IPS DF 6.9 (cell line): ENCODE measurements at places on chromosomes 5 and 9.

GRCh38 chr9:38047301-38048251, 21.5 kb downstream of the SHB start:
- peak; percentile 76 for DNase-seq

- DNase-seq = no peak
Observed at GRCh38 chr9:136326061-136326760, 1.1 kb upstream of the GPSM1 start.

DNA sequence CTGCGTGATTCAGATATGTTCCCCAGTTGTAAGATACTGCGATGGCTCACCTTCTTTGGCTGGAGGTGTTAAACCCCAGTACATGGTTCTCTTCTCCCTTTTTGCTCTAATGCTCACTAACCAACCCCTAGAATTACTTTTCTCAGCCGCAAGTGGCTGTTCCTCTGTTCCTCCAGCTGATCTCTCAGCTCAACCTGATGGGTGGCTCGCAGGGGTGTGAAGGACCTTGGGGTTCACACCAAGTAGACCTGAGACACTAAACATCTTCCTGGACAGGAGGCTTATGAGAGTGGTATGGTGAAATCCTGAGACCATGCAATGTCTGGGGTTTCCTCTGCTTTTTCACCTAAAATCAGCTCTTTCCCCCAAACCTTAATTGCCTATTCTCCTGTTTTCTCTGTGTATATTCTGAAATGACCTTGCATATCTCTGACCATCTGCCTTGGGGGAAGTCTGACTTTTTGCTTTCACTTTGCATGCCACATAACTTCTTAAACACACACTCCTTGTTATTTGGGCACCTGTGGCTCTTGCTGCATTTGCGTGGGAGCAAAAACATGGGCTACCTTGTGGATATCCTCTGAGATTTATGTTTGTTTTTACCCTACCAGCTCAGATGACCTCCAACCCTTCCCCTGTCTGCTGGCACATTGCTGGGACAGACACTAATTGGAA, 15.9 kb upstream of the IFNA14 start:
- DNase-seq = no peak

DNA sequence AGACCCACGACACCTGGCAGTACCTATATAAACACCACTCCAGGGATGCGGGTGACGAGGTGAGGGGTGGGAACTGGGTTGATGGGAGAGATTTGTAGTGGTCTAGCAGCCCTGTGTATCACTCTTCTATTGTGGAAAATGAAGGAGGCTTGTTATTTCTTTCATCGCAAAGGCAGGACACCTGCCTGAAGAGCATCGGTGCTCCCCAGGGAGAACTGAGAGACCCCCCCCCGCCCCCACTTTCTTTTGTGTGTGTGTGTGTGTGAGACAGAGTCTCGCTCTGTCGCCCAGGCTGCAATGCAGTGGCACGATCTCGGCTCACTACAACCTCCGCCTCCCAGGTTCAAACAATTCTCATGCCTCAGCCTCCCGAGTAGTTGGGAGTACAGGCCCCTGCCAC, 8.3 kb upstream of the WDR5 start:
- DNase-seq = no peak

- DNase-seq = no peak
Observed at GRCh38 chr5:112142769-112143270, 276.3 kb downstream of the EPB41L4A start.

DNA sequence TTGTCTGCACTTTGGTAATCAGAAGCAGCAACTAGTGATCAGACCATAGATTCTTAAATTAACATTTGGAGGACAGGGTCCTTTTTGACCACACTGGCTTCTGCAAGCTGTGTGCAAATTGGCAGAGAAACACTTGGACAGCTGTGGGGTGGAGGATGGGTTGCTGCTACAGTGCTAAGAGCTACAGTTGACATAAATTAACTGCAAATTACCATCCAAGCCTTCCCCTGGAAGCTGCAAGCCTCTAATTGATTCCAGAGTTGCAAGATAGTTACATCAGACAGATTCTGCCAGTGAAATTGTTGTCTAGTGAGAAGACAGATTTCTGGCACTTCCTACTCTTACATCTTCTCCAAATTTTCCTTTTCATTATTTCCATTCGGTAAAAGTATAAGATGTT, 517.7 kb downstream of the DIRAS2 start:
- no peak for DNase-seq

DNA sequence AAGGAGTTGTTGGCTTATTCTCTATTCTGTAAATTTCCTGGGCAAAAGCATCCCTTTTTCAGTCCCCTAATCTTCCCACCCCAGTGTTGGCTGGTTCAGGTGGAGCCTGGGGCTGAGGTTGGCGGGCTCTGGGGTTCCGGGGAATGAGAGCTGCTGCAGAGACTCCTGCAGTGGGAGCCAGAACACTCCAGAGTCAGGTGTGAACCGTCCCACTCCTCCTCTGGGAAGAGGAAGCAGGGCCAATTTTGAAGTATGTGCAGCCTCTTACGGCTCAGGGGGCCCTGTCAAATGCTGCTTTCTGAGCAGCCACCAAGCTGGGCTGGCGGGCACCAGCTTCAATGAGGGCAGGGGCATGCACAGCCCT, 42.8 kb downstream of the JADE2 start:
- no peak for DNase-seq

DNA sequence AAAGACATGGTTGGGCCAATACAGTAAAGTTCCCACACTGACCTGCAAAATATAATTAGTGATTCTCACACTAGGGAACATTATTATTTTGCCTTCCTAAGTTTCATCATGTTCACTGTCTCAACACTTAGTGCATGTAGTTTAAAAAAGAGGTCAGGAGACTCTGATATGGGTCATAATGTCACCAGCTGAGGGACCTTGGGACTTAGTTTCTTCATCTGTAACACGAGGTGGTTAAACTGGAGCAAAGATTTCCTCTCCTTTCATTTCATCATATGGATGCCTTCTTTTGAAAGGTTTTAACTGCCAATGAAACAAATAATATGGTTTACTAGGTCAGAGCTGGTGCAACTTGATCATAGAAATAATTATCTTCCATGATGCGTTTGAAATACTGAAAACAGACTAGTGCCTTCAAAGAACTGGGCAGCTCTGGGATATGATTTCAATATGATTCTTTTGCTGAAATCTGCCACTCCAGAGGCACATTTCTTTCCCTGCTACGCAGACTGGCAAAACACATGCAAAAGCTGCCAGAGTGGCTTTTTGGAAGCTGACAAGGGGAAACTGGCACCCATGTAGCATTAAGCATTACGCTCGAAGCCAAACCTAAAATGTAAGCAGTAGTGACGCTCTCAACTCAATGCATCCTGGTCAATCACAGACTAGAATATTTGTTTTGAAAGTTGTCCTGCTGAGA, 20.8 kb downstream of the RETREG1 start:
- DNase-seq = no peak

- no peak for DNase-seq
Observed at GRCh38 chr5:81665795-81666194, 85.1 kb downstream of the SSBP2 start.

GRCh38 chr9:112599732-112600131, 113.1 kb downstream of the KIAA1958 start:
- DNase-seq = no peak

- no peak for DNase-seq
Observed at GRCh38 chr5:149002761-149003689, 59.8 kb downstream of the SH3TC2 start.

- no peak for DNase-seq
Observed at GRCh38 chr9:113651896-113652295, 188.4 kb downstream of the RGS3 start.

GRCh38 chr5:68140763-68141162, 74.8 kb upstream of the PIK3R1 start:
- no peak for DNase-seq

GRCh38 chr9:108416324-108416723, 439.5 kb downstream of the ACTL7B start:
- DNase-seq = no peak

GRCh38 chr9:75117564-75117963, 29.2 kb downstream of the OSTF1 start:
- no peak for DNase-seq

DNA sequence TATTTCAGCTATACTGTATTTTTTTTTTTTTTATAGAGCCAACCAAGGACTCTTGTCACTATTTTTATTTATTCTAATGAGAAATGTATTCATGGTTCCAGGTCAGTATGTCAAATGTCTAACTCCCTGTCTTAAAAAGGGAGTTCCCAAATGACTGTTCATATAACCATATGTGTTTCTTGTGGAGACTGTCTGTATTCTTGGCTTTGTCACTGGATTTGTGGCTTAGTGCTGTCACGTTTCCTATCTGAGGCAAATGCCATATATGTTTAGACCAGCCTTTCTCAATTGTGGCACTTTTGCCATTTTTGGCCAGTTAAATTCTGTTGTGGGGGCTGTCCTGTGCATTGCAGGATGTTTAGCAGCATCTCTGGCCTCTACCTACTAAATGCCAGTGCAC, 3.1 kb downstream of the GCNT1 start:
- no peak for DNase-seq

- no peak for DNase-seq
Observed at GRCh38 chr9:129166623-129167557, 11.2 kb downstream of the IER5L start.

GRCh38 chr5:36200513-36200912, 41.2 kb downstream of the NADK2 start:
- DNase-seq = no peak

GRCh38 chr9:37528652-37529471, 43.1 kb downstream of the POLR1E start:
- no peak for DNase-seq

GRCh38 chr9:35907711-35908503, 1.4 kb upstream of the SPAAR start:
- DNase-seq = peak; percentile 61

DNA sequence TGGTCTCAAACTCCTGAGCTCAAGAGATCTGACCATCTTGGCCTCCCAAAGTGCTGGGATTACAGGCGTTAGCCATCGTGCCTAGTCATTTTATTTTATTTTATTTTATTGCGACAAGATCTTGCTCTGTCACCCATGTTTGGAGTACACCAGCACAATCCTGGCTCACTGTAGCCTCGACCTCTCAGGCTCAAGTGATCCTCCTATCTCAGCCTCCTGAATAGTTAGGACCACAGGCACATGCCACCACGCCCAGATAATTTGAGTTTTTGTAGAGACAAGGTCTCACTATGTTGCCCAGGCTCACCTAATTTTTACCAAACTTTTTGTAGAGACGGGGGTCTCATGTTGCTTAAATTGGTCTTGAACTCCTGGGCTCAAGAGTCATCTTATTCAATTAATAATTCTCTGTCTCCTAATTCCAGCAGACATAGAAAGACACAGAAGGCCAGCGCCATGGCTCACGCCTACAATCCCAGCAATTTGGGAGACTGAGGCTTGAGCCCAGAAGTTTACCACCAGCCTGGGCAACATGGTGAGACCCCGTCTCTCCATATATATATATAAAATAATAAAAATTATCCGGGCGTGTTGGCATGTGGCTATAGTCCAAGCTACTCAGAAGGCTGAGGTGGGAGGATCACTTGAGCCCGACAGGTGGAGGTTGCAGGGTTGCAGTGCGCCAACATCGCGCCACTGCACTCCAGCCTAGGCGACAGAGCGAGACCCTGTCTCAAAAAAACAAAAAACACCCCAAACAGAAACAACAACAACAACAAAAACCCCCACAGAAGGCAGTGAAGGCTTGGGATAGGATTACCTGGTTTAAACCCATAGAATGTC, 1.0 kb upstream of the UBAP1 start:
- no peak for DNase-seq

- DNase-seq = no peak
Observed at GRCh38 chr5:145830594-145830993, 4.5 kb downstream of the PRELID2 start.

DNA sequence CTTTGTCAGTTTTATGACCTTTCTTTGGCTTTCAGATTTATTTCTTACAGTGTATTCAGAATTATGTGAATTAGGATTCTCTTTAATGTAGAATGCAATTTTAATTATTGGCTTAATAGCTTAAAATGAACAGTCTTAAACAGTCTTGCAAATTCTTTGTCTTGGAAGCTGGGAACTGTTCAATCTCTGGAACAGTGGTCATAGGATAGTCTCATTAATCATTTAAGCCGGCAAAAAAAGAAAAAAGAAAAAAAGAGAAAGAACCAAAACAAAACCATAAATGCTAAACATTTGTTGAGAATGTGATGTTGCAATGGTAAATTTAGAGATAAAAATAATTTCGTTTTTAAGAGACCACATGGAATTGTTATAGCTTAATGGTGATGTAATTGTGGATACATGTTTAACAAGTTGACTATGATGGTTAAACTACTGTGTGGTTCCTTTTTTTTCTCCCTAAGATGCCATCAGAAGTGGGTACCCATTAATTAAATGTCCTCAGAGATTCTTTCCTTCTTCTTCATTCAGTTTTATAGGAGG, 61.6 kb downstream of the NNT start:
- DNase-seq = no peak

- no peak for DNase-seq
Observed at GRCh38 chr9:132487351-132487791, 77.4 kb downstream of the CFAP77 start.

DNA sequence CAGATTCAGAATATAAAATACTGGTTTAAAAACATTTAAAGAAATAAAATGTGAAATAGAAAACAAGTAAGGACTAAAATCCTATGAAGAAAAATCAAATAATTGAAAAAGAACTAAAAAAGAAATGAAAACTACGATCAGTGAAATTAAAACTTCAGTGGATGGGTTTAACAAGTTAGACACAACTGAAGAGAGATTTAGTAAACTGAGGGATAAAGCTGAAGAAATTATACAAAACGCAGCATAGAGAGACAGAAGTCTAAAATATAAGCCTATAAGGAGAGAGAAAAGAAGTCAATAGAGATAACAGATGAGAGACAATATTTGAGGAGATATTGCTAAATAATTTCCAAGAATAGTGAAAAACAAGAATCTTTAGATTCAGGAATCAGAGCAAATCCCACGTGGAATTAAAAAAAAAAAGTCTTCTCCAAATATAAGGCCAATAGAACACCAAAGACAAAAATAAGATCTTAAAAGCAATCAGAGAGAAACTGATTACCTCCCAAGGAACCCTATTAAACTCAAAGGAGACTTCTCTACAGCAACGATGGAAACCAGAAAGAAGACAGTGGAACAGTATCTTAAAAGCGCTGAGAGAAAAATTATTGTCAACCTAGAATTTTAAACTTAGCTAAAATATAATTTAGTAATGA, 59.6 kb upstream of the ABL1 start:
- no peak for DNase-seq

DNA sequence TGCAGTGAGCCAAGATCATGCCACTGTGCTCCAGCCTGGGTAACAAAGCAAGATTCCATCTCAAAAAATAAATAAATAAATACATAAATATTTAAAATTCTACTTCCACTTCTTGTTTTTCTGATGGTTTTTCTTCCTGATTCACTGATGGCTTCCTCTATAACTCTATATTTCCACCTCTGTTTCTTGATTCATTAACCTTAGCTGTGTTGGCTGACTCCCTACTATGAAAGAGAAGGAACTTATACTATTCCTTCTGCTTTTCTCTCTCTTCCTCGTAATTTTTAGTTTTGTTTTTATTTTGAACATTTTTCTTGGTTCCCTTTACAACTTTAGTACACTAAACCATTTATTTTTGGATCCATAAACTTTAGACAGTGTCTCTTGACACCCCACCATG, 103.5 kb downstream of the MAMDC2 start:
- DNase-seq = no peak
